Activated CD4-positive, alpha-beta memory T cell treated with anti-CD3 and anti-CD28 coated beads, Interleukin-2, amount 10 ng/mL, durations not matched to agents 7 days and 5 days (primary cell): ENCODE measurements at places on chromosomes 7 and 10. TPM values are rescaled to one million over a fixed set of nuclear protein-coding genes. Genes with fewer than 3 reads are reported as not detected.
A peak's percentile ranks its signal among the peaks of the same experiment; 100 is the strongest.

GRCh38 chr10:104735757-104736391, 94.8 kb downstream of the SORCS3 start:
- DNase-seq, result no peak

DNA sequence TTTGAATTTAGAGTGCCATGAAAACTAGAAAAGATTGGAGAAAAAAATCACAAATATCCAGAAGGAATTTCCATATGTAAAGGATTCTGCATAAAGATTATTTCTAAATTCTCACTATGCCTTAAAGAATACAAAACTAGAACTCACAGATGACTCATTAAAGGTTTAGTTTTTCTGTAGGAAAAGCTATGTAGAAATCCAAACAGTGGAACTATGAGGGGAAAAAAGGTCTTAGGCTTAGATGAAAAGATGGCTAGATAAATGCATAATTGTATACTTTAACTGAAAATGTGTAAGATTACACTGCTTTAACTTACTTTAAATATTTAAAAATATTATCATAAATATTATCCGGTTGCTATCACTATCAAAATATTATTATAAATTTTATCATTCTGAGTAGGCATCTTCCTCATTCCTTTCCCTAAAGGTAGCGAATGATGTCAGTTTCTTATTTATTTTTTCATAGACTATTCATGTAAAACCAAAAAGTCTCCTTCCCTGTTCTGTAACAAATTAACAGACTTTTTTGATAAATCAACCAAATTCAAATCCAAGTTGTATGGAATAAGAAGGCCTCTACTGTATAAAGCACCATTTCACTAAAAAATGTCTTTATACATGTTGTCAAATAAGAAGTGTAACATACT, 69.1 kb upstream of the COMTD1 start:
- no peak for DNase-seq

- no peak for DNase-seq
Observed at GRCh38 chr10:69241575-69241974, 21.4 kb downstream of the HKDC1 start.

DNA sequence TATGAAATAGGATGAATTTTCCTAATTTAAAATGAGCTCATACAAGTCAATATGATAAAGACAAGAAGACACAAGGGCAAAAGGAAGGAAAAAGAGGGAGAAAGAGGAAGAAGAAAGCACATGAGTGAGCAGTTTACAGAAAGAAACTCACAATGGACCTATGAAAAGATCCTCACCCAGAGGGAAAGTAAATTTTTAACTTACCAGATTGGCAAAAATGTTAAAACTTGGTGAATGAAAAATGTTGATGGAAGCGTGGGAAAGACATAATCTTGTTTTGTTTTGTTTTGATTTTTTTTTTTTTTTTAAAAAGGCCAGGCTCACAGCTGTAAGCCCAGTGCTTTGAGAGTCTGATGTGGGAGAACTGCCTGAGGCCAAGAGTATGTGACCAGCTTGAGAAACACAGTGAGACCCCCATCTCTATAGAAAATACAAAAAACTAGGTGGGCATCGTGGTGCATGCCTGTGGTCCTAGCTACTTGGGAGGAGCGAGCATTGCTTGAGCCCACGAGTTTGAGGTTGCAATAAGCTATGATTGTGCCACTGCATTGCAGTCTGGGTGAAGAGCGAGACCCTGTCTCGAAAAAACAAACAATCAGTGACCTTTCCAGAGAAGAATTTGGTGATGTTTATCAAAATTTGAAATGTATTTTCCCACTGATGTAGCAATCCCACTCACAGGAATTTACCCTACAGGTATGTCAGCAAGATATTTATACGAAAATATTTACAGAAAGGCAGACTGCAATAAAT, 152.9 kb upstream of the ASAH2 start:
- no peak for DNase-seq

GRCh38 chr10:48502791-48503190, 102.1 kb downstream of the ARHGAP22 start:
- no peak for DNase-seq

GRCh38 chr7:21544303-21544656, 1.4 kb downstream of the DNAH11 start:
- no peak for DNase-seq

- DNase-seq, result no peak
Observed at GRCh38 chr10:29517352-29517923, 117.3 kb downstream of the SVIL start.

DNA sequence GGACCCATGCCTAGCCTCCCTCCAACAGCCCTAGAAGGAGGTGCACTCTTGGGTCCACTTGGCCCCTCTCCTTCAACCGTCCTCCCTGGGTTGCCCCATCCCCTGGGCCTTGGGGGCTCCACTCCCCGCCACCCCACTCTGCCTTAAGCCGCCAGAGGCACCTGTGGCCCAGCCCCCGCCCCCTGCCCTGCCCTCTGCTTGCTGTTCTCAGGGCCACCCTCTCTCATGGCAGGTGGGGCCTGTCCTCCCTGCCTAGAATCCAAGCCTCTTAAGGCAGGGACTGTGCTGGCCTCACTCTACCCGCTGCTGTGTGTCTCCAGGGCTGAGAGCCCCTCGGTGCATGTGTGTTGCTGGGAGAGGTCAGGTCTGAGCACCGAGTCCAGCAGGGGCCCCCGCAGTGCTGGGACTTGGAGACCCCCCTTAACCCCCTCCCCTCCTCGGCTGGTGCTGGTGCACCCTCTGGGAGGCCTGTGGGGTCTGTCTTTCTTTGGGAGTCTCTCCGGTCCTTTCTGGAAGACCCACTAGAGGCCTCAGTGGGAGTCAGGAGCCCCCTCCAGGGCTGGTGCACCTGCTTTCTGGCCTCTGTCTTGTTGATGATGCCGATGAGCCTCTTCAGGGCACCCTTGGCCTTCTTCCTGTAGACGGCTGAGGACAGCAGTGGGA, 43.8 kb downstream of the CFAP46 start:
- DNase-seq, result no peak

DNA sequence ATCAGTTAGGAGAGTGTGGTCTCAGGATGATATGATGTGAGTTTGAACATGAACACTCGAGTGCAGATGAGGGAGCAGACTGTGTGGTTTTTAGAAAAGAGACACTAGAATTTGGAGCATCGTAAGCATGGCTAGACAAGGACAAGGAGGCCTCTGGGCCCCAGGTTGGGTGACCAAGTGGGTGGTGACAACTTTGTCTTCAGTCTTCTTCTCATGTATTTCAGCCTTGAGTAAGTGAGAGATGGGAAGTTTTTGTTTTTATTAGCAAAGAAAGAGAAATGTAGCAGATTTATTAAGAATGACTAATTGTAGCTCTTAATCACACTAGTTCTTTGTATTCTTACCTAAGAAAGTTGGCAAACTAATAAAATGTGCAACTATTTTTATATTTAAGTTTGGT, 16.3 kb downstream of the TES start:
- DNase-seq, result no peak

GRCh38 chr10:28940158-28940888, 263.0 kb downstream of the BAMBI start:
- no peak for DNase-seq

DNA sequence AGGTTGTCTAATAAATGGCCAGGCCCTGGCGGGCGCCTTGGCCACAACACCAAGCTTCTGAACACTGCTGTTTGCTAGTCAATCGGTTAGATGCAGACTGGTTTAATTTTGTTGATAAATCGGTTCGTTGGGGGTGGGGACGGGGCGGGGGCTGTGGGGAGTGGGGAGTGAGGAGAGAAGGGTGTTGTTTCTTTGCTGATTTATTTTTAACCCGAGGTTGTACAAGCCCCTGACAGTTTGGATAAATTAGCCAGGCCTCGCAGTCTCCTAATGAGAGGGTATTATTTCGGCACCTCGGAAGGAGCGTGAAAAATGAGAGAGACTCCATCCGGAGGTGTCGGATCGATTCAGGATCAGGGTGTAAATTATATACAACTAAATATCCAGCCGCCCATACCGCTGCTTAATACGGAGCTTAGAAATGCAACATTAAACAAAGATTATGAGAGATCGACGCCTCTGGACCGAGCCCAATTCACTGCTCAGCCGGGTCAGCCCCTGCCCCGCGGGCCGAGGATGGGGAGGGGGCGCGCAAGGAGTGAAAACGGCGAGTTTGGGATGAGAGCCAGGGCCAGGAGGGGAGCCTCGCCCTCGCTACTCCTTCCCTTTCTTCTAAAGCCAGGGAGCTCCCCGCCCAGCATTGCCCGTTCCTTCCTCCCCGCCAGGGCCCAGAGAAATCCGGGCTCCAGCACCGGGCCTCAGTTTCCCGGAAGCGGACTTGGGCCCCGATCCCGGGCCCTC, 8.0 kb downstream of the UNCX start:
- DNase-seq, result no peak

DNA sequence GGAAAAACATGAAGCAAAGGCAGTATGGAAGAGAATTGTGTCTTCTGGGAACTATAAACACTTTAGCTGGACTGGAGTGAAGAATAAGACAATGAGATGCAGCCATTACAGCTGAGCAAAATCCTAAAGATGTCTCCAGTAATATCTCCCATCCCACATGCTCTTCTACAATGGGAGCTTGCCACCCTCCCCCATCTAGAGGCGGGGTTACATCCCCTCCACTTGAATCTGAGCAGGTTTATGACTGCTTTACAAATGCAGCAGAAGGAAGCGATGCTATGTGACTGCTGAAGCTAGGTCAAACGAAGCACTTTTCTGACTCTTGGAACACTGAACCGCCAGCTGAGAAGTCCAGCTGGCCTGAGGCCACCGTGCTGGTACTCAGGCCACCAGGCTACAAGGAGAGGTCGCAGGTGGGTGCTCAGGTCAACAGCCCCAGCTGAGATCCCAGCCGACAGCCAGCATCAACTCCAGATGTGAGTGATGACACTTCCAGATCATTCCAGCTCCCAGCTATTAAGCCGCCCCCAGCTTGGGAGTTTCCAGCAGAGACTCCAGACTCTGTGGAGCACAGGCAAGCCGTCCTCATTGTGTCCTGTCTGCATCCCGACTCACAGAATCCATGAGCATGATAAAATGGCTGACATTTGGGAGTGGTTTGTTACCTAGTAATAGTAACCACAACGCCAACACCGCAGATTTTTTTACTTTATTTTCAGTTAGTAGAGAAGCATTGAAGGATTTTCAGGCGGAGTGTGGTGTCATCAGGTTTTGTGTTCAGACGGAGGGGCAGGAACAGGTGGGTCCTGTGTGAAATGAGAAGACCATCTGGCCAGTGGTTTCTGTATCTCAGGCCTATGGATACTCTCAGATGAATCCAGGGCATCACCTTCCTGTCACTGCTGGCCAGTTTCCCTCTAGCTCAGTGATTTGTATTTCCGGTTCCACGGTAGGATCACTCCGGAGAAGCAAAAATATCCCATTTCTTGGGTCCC, 89.3 kb downstream of the NPY start:
- DNase-seq, result no peak

DNA sequence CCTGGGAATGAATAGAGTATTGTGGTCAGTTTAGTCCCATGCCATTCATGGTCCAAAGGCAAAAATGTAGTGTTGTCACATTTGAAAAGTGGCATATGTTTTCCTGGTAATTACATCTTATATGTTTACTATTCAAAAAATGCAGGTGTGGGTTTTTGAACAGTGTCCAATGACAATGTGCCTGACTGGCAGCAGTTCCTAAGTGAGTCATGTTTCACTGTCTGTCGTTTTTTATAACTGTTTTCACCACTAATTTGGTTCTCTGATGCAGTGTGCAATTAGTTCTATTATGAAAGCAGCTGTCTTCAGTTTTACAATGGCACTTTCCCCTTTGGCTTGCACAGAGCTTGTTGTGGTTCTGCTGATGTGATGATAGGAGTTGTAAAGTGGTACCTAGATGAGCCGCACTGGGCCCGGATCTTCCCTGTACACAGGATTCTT, 162.3 kb downstream of the SEM1 start:
- no peak for DNase-seq

DNA sequence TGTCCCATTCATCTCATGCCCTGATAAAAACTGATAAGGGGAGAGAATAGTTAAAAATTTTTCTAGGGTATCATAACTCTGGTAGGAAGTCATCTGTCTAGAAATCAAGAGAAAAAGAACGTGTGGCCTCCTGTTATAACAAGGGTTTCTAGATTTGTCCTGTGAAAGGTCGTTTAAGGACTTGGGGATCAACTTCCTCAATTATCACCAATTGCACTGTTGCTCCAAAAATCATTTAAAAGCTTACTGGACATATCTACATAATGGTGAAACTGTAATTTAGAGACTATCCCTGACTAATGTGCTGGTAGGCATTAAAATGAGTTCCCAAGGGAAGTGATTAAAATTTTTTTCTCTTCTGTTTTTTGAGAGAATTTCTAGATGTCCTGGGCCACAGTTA, 58.2 kb downstream of the GPR141 start:
- DNase-seq, result no peak

GRCh38 chr7:25517906-25518305, 289.6 kb upstream of the NPVF start:
- no peak for DNase-seq

DNA sequence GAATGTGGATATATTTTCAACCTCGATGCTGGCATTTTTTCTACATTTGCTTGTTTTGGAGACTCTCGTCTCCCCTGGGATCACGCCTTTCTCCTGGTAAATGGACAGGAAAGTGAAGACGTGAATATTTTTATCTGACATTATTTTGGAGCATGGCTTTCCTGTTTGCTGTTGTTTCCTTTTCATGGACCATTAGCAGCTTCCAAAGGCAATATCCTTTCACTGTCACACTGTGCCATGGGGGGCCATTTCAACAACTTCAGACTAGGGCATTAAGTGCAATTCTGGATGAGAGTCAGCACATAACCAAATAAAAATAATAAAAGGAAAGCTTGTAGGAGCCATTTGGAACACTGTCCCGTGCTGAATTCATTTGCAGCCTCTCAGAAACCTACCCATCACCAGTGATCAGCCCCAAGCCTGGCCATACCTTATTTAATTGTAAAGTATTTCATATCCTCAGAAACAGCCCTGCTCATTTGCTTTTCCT, 75.9 kb upstream of the NEUROD6 start:
- no peak for DNase-seq

DNA sequence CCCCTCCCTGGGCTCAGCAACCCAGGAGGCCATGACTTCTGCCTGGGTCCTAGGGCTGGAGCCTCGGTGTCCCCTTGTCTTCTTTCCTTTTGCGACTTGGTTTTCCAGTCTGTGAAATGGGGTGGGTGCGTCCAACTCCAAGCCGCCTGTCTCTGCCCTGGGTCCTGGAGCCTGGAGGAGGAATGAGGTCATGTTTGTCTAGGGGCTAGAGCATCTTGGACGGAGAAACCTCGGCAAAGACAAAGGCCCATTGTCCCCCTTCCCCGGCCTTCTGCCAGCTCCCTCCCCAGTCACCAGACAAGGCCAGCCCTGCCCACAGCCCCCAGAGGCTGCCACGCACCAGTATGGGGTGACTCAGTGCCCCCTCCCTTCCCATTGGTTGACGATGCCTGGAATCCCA, 39.8 kb upstream of the ELN start:
- no peak for DNase-seq

- peak; percentile 7 for DNase-seq
Observed at GRCh38 chr10:44385026-44385695, at the start of gene CXCL12. TSS of gene CXCL12 (minus strand) at chr10:44385097. CDS start at chr10:44385005, 92 bp downstream.

The DLG5 gene
- 9.6 TPM for total RNA-seq

The ANKRD22 gene
- 0.18 TPM for total RNA-seq

The PDE6C gene
- total RNA-seq, result not detected

The KCNIP2 gene
- total RNA-seq, result 2.6 TPM

The FEZF1 gene
- total RNA-seq, result not detected

The RBM20 gene
- total RNA-seq, result not detected

The PBLD gene
- total RNA-seq, result 1.4 TPM

The YWHAG gene
- 83.1 TPM for total RNA-seq

The TLX1 gene
- not detected for total RNA-seq

The NANOS1 gene
- total RNA-seq, result 0.13 TPM

The PAX4 gene
- not detected for total RNA-seq
